ENCODE measurements at places on chromosomes 2 and 18.
A peak's percentile ranks its signal among the peaks of the same experiment; 100 is the strongest.

GRCh38 chr2:40466935-40467572 is 15.2 kb upstream of the SLC8A1 start:
- DNase-seq = no peak

GRCh38 chr2:45596761-45597160 is 14.3 kb downstream of the SRBD1 start:
- DNase-seq = no peak

GRCh38 chr18:3634250-3634939 is 184.4 kb downstream of the TGIF1 start:
- no peak for DNase-seq

GRCh38 chr18:2642771-2643170 is 12.8 kb upstream of the SMCHD1 start:
- DNase-seq = no peak

GRCh38 chr2:176493226-176493825 is 224.1 kb downstream of the MTX2 start:
- DNase-seq = no peak

DNA sequence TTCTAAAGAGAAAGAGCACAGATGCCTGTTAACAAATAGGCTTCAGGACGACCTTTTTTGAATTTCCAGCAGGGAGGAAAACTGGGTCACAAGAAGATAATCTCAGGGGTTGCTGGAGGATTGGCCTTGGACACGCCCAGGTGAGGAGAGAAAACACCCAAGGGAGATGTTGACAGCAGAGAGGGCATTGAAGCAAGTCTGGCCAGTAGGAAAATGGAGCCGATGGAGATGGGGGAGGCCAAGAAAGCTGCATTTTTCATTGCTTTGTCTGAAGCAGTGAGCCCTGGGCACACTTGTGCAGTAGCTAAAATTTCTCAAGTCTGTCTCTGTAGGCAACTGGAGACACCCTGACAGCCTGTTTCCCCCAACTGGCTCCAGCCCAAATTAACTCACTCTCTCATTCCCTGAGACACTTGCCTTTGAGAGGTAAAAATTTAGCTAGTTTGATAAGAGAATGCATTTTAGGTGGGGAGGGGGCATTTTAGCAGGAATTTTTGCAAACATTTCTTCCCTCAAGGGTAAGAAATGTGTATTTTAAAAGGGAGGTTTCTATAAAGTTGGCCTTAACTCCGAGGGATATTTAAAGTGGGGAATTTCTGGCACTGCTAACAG is 165.5 kb downstream of the TGIF1 start:
- DNase-seq = no peak

DNA sequence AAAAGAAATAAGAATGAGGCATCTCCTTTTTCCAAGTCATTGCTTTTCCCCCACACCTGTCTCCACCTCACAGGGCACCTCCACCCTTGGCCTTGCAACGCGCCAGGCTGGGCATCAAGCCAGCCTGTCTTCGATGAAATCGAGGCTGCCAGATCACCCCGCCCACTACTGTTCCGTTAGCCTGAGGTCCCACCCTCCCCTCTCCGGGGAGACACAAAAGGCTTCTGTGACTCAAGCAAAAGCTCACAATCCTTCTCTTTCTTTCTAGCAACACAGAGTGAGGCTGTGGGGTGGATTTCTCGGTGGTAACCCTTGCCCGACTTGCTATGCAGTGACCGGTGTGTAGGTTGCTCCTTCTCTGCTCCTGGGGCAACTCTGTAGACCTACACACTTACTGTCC is 9.9 kb downstream of the TNP1 start:
- peak; percentile 63 for DNase-seq

DNA sequence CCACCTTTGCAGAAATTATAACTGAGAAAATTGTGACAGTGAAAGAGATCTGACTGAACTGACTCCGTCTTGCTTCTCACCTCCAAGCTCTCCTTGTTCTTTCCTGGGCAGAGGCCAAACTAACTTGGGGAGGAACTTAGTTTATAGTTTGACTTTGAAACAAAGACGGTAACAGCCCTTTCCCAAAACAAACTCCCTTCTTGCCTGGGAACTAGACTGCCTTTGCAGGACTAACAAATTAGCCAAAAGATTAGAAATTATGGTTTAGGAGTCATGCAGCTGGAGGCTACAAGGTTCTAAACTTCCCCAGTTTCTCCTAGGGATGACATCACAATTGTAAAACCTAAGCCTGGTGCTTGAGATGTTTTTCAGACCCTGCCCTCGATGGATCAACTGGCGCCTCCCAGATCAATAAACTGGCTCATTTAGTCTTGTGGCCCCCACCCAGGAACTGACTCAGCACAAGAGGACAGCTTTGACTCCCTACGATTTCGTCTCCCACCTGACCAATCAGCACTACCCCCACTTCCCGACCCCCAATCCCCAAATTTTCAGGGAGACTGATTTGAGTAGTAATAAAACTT is 137.7 kb downstream of the ALPK2 start:
- no peak for DNase-seq

DNA sequence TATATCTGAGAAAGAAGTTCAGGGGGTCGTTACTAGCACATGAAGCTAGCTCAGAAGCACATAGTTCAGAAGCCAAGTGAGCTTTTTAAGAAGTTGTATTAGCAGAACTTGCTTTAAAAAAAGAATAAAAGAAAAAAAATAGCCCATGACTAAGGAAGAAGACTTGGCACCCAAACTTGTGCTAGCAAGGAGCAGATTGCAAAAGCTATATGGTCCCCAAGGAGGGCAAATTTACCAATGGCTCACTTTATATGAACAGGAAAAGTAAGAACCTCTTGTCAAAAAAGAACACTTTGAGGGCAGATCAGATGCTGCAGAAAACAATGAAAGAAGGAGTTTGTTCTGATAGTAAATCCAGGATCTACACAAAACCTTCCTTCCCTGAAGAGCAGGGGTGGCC is 486.5 kb upstream of the ACVR2A start:
- DNase-seq = no peak

DNA sequence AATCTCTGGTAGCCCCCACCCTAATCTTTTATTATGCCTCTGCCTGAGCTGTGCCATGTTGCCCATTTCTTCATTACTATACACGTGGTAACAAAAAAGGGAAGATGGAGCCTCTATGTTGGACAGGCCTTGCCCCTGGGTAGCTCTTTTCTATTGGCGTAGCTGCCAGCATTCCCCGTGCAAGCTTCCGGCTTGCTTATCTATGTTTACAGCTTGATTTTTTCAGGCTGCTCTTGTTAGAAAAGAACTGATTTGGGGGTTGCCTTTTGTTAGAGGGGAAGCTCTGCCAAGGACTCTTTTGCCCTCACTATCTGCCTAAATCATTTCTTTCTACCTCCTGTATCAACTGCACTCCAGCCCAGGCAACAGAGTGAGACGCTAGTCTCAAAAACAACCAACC is 45.5 kb upstream of the ZSWIM2 start:
- no peak for DNase-seq

GRCh38 chr2:46874236-46874929 is 41.2 kb downstream of the MCFD2 start:
- no peak for DNase-seq

- DNase-seq = no peak
Observed at GRCh38 chr2:240468303-240469238, 33.1 kb downstream of the GPC1 start.

GRCh38 chr2:188327518-188328213 is 36.0 kb downstream of the GULP1 start:
- DNase-seq = no peak

- DNase-seq = no peak
Observed at GRCh38 chr18:4813708-4814107, 358.6 kb upstream of the DLGAP1 start.

- peak; percentile 95 for DNase-seq
Observed at GRCh38 chr2:168244318-168244717, 3.1 kb downstream of the STK39 start.

DNA sequence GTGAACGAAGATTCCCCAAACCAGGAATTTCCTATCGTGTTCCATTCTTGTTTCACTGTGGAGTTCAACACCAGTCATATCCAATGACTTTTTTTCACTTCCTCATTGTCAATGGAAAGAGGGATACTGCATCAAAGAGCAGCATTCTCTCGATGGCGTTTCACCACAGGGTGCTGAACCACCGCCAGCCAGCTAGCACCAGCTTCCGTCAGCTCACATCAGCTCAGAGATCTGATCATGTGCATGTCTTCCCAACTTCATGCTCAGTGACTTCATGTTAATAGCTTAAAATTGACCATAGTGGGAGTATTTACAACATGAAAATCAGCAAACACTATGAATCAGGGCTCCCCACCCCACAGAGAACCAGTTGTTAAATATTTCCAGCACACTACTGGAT is 359.9 kb downstream of the TNS1 start:
- DNase-seq = peak; percentile 35

- DNase-seq = no peak
Observed at GRCh38 chr2:224223851-224224555, 177.9 kb downstream of the FAM124B start.

DNA sequence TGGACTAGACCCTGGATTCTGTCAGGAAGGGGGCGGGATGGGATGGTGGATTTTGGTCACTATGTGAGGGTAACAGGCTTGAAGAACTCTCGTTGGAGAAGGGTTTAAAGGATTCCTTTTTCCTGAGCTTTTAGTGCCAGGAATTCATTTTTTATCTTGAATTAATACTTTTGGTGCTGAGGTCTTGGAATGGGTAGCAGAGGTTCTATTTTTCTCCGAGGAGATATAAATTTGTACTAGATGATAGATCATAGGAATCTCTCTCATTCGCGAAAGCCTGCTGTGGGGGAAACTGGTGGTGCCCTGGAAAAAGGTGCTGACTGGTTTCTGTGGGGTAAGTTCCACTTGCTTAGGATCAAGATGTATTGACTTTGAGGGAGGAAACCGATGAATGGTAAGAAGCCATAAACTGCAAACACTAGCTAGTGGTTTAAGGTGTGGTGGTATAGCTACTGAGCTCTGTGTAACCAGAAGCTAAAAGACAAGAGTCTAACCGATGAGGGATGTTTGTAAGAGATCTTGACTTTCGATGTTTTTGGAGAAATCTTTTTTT is 706 bp downstream of the AGPS start:
- peak; percentile 20 for DNase-seq

DNA sequence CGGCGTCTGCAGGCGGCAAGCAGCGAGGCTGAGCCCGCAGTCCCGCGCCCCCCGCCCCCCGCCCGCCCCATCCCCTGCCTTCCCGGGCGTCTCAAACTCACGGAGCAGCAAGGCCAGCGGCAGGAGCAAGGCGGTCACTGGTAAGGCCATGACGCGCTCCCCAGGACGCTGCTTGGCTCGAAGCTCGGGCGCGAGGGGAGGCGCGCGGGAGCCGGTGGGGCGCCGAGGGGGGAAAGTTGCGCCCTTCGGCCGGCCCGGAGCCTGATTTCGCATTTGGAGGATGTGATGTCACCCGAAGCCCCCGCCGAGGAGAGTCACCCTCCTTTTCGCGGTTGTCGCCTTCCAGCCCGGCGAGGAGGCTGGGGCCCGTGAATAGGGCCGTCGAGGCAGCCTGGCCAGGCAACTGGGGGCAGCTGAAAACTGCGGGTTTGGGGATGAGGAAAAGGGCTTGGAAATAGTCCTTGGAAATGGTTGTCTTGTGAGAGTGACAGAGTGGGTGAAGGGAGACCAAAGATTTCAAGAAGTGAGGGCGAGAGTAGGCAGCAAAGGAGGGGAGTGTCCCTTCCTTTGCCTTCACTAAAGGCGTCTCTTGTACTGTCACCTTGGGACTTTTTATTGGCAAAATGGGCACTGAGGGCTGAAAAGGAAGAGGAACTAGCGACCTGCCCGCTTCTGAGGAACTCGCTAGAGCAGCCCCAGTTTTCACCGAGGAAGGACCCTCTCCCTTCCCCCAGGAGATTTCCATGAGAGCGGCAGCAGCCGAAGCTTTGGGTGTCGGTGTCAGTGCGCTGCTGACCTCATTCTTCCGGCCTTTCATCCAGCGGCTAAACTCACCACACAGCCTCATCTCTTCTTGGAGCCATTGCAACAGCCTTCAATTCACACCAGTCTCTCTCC is at the start of gene CD8A:
TSS of gene CD8A (minus strand) at position 238 of the 897 bp plus-strand sequence. CDS start at position 150, 88 bp downstream.
- peak; percentile 20 for DNase-seq

- DNase-seq = no peak
Observed at GRCh38 chr2:187419808-187420207, 28.2 kb downstream of the CALCRL start.

DNA sequence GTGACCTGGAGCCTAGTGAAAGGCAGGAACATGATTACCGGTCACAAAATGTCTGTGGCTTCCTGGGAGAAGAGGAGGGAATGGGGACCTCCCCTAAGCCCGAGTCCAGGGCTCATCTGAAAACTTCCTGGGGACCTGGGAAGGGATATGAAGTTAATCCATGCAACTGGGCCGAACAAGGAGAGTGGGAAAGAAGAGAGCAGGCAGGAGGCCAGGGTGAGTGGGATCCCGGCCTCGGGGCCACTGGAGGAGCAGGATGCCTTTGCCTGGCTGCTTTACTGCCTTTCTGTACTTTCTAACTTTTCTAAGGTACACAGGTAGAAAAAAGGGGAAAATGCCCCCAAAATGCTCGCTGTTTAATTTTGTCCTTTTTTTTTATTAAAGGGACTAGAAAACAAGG is 43.4 kb upstream of the MAL start:
- no peak for DNase-seq

- DNase-seq = peak; percentile 43
Observed at GRCh38 chr18:66630831-66631230, 26.9 kb upstream of the CDH19 start.

DNA sequence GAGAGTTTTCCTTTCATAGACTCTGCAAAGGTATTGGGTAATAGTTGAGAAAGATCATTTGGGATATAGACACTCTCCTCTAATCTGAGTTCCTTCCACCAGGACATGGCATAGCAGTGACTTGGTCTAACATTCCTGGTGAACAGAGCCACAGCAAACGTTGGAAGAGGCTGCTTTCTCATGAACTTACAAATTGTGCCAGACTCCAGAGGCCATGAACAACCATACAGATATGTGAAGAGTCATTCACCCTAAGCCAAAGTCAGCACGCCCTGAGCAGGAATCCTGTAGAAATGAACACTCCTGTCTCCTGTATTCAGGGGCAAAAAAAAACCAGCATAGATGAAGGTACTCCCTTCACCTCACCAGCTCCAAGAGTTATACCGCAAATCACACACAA is 152.8 kb downstream of the TMEM18 start:
- DNase-seq = peak; percentile 12

DNA sequence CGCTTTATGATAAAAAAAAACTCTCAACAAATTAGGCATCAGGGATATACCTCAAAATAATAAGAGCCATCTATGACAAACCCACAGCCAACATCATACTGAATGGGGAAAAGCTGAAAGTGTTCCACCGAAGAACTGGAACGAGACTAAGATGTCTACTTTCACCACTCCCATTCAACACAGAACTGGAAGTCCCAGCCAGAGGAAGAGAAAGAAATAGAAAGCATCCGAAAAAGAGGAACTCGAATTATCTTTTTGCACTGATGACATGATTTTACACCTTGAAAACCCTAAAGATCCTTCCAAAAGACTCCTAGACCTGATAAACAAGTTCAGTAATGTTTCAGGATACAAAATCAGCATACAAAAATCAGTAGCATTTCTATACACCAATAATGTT is 121.6 kb downstream of the ZRANB3 start:
- DNase-seq = no peak
